Stimulated activated CD4-positive, alpha-beta T cell treated with anti-CD3 and anti-CD28 coated beads, Interleukin-15, amount 100 ng/mL, for 1 hour (primary cell): ENCODE measurements at places on chromosomes 7 and 10.
A peak's percentile ranks its signal among the peaks of the same experiment; 100 is the strongest.

DNA sequence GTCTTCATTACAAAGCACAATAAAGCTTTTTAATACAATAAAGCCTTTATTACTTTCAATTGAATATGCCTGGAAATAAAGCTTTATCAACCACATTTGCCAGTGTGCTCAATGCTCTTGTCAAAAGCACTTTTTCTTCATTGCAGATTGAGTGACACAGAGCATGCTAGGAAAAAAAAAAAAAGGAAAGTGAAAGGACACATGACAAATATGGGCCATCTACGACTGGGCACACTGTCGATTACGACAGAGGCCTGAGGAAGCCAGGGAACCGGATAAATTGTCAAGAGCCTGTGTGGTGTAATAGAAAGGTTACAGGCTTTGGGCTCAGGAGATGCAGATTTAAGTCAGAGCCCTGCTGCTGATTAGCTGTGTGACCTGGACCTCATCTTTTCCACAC lies 84.8 kb upstream of the LRGUK start:
- no peak for DNase-seq

- no peak for DNase-seq
These were observed 153.5 kb downstream of the NSUN6 start for GRCh38 chr10:18497806-18498369.

DNA sequence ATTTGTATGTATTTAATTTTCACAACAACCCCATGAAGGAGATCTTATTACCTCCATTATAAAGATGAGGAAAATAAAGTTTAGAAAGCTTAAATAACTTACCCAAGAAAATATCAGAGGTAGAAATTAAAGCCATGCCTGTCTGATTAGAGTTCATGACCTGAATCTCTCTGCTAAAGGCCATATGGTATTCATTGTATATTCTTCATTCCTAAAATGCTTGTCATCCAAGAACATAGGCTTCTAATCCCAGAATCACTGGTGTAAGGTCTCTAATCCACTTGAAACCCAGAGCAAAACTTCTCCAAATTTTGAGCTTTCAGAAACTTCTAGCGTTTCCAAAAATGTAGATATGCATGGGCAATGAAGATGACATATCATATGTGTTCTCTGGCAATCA lies 72.3 kb upstream of the YAE1 start:
- no peak for DNase-seq

GRCh38 chr10:6053816-6054631 lies 8.1 kb downstream of the IL2RA start:
- DNase-seq: no peak

DNA sequence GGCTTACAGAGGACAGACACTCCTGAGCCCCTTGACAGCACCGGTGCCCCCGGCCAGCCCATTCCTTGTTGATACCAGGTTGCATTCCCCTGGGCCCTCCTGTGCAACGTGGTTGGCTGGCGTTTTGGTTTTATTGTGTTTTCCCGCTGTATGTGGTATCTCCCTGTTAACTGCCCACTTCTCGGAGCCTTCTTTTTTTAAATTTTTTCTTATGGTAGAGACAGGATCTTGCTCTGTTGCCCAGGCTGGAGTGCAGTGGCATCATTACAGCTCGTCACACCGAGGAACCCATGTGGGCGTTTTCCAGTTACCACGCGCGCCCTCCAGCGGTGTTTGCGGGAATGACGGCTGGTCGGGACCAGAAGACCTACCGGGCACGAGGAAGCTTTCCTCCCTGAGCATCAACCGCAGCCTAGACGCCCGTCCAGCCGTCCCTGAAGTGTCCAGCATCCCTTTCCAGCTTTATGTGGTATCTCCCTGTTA lies 16.9 kb upstream of the ZFAND2A start:
- peak; percentile 77 for DNase-seq

DNA sequence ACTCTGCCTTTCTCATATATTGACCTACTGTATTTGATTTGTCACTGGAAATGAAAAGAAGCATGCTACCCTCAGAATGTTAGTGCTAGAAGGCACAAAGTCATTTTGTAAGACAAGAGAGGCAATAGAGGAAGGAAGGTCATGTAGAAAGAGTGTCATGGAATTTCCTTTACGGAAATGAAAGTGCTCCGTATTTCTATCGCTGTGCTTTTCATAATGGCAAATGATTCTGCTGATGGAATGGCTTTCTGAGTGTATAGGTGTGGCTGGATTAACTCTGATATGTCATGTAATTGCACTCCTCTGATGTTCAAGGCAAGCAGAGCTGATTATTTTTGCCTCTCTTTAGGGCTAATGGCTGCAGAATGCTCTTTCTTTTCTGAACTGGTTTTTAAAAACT lies 15.5 kb upstream of the STEAP4 start:
- DNase-seq: no peak
